ENCODE measurements at places on chromosomes 3 and 15.

DNA sequence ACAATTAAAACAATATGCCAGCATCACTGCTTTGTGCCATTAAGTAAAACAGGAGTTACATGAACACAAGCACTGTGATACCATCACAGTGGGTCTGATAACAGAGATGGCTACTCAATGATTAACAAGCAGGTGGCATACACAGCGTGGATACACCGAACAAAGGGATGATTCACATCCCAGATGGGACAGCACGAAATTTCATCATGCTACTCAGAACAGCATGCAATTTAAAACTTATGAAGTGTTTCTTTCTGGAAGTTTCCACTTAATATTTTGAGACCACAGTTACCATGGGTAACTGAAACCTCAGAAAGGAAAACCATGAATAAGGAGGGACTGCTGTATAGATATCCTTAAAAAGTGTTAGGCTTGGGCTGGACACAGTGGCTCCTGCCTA, 44.5 kb downstream of the SLC24A1 start:
- no peak for DNase-seq

DNA sequence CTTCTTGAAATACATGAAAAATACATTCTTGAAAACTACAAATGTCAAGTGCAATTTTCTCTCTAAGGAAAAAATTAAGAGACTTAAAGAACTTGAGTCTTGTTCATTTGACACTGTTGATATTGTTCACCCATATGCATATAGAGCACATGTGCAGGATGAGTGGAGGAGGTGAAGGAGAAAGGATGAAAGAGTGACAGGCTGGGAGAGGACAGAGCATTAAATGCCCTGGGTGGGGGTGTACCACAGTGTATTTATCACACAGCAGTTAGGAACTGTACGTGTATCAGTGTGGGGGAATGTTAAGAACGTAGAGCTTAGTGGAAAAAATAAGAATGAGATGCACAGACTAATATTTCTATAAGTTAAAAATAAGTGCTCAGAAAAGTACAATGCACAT, 45.7 kb downstream of the CTDSPL start:
- no peak for DNase-seq

GRCh38 chr3:162998205-162998604, 1501.6 kb downstream of the OTOL1 start:
- DNase-seq, result no peak

DNA sequence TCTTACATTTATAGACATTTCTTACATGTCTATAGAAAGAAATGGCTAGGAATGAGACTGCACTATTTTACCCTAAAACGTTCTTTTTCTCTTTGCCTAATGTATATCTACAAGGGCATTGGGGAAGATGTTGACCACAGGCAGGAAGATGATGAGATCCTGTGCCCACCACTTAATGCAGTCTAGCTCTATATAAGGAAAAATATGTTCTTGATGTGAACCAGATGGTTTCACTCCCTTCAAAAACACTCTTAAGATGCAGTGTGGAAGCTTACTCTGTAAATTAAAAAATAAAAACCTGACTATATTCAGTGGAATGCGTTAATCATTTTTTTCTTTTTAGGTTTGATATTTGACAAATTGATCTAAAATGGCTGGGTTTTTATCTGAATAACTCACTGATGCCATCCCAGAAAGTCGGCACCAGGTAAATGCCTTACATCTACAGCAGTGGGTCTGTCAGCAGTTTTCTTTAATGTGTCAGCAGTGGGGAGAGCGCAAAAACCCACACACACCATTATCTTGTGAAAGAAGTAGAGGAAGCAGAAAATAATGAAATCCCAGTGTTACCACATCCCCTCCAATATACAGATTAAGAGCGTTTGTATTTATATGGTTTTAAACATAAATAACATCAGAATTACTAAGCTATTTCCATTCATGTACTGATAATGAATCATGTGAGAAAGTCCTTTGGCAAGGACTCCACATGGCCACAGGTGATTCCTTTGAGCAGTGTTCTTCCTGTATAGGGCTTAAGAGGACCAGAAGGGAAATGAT, 10.1 kb downstream of the AGTR1 start:
- DNase-seq, result no peak

- no peak for DNase-seq
Measured at GRCh38 chr15:89070197-89071124, 17.8 kb upstream of the ABHD2 start.

- no peak for DNase-seq
Measured at GRCh38 chr3:181735911-181736310, 24.2 kb downstream of the SOX2 start.

DNA sequence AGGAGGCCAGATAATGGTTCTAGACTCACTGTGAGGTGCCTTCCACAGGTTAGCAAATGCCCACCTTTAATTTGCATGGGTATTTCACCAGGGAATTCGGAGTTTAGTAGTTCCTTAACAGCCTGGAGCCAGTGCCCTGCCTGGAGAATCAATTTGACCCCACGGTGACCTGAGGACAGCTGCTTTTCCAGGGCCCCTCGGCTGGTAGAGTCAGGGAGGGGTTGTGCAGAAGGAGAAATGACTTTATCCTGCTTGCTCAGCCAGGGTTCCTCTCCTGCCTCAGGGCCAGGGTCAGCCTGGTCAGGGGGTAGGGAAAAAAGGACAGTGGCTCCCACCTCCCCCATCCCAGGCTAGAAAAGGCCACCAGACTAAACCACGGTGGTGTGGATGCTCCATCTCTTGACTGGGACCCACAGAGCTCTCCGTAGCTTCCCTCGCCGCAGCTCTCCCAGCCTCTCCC, 12.0 kb downstream of the DLL4 start:
- DNase-seq, result no peak

DNA sequence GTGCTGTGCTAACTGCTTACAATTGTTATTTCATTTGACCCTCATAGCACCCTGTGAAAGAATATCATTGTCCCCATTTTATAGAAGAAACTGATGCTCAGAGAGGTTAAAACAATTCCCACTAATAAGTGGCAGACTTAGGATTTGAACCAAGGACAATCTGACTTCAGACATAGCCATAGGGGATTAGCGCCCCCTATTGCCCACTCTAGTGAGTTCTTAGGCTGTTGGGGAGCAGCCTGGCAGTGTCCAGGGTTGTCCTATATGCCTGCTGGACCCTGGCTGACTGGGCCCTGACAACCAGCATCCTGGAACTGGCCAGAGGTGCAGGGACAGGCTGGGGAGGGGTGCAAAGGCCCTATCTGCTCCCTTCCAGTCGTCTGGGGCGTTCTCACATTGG, 15.4 kb downstream of the DPH3 start:
- DNase-seq, result no peak

DNA sequence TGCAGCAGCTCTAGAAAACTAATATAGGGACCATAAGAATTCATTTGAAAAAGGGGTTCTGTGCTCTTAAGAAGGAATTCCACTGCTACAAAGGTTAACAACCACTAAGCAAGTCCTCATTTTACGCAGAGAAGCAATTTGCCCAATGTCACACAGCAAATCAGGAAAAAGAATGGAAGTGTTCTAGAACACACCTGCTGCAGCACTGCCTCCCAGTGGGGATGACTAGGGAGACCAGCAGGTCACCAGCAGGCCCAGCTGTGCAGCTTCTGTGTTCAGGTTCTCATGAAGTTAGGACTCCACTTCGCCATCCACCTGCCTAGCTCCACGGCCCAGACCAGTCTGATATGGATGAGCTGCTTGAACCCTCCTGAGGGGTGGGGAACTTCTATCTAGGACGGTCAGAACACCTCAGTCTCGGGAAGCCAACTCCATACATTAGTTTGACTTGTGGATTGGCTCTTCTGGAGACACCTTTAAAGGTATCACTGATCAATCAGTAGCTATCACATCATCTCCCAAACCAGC, 18.6 kb downstream of the POMGNT2 start:
- DNase-seq, result no peak

- no peak for DNase-seq
Measured at GRCh38 chr3:52493232-52494017, 1.7 kb upstream of the STAB1 start.

DNA sequence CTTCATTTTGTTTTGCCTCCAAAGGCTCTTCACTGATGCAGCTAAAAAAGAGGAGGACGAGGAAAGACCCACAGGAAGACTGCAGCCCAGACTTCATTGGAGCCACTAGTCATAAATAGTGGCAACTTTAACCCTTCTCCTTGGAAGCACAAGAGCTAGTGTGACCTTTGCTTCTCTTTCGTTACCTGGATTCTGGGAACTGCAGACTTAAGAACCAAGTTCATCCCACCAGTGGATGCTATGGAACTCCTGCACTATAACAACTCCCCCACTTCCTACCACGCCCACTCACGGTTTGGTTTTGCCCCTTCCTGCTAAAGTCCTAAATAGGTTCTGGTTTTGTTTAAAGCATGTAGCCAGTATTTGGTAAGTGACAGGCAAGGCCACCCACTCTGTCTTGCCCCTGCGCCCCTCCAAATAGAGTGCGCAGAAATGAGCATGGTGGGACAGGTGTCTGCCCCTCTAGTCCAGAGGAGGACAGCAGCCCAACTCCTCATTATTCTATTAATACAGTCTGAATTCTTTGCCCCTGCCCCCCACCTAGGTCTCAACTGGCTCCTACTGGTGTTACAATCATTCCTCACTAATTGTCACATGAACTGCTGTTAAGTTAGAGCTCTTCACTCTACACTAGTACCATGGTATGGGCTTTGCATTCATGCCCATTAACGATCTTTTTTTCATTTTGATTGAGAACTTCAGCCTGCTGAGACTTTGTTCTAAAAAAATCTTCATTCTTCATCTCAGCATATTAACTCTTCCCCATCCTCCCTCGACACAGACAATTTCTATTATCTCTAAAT, 504.6 kb downstream of the FOXP1 start:
- DNase-seq, result no peak

DNA sequence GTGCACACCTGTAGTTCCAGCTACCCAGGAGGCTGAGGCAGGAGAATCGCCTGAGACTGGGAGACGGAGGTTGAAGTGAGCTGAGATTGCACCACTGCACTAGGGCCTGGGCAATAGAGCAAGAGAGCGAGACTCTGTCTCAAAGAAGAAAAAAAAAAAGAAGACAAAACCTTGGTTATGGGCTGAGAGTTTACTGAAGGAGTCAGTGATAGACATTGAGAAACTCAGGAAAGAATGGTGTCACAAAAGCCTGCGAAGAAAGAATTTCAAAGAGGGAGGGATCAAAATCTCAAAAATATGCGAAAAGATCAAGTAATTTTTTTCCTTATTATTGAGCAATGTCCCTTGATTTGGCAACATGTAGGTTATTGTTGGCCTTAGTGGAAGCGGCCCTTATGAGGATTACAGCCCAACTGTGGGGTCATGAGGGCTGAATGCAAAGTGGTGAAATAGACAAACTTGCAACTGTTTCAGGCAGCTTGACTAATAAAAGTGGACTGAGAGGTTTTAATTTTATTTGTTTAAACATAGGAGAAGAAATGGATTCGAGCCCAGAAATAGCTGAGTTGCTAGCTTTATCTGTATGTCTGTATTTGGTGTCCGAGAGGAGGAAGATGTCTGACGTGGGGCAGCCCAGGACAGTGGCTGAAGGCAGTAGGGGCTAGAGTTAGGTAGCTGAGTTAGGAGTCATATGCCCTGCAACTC, 18.8 kb upstream of the CELF6 start:
- DNase-seq, result no peak

- DNase-seq, result no peak
Measured at GRCh38 chr3:100427699-100428098, 26.4 kb downstream of the LNP1 start.
